ENCODE measurements at places on chromosomes 6 and 20.

- no peak for DNase-seq
Observed at GRCh38 chr6:158707821-158708195, 58.0 kb downstream of the SYTL3 start.

- DNase-seq = peak; percentile 82
Observed at GRCh38 chr6:33692760-33693158, 18.7 kb downstream of the UQCC2 start.

- DNase-seq = no peak
Observed at GRCh38 chr6:25369036-25369432, 89.9 kb downstream of the CARMIL1 start.

GRCh38 chr6:1482381-1483166 lies 93.2 kb downstream of the FOXF2 start:
- DNase-seq = no peak

- DNase-seq = no peak
Observed at GRCh38 chr20:56606174-56606945, 22.7 kb upstream of the TFAP2C start.

DNA sequence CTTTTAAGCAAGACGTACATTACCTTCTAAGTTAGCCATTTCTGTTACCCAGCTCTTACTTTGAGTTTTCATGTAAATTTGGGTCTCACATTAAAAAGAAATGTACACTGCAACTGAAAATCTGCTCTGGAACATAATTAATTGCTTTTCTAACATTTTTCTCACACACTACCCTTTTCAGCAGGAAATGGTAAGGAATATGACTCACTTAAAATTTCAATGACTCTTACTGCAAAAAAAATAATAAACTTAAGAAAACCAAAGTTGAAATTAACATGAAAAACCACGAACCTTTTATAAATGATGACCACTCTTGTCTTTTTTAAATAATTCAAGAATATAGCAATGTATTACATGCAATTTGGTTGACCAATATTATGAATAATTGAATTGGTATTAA lies 1.3 kb downstream of the CGA start:
- DNase-seq = no peak

DNA sequence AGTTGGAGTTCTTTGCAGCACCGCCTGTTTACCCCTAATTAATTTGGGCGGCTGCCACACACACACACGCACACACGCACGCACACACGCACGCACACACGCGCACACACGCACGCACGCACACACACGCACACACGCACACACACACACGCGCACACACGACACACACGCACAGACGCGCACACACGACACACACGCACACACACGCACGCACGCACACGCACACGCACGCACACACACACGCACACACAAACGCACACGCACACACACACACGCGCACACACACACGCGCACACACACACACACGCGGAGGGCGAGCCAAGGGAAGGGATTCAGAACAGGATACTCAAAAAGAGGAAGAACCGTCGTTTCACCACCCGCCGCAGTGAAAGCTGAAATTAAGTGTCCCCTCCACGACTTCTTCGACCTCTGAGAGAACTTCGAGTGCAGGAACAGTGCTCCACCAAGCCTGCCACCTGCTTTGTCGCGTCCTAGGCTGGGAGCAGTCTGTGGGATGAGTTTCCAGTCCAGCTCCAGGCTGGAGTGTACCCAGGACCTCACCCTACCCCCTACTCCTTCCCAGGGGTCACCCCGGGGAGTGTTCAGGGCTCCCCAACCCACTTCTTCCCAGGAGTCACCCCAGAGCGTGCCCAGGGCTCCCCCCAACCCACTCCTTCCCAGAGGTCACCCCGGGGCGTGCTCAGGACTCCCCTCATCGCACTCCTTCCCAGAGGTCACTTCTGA lies 1.1 kb downstream of the RNASET2 start:
- peak; percentile 30 for DNase-seq

DNA sequence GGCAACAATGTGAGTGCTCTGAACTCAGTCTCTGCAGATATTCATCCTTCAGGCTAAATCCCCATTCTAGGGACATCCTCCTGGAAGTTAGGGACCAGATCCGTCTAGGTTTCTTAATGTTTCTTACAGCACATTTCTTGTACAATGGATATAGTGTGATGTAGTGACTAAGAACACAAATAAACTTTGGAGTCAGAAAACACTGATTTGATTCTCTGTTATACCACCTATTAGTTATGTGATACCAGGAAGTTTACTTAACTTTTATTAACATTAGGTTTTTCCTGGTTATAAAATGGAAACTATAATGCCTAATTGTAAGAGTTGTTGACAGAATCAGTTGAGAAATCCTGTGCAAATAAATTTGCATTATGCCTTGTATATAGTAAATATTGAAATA lies 57.6 kb upstream of the KCNQ5 start:
- DNase-seq = no peak

- DNase-seq = no peak
Observed at GRCh38 chr6:100462706-100463629, 1.8 kb downstream of the SIM1 start.

GRCh38 chr6:22666586-22666985 lies 97.2 kb downstream of the HDGFL1 start:
- DNase-seq = no peak

DNA sequence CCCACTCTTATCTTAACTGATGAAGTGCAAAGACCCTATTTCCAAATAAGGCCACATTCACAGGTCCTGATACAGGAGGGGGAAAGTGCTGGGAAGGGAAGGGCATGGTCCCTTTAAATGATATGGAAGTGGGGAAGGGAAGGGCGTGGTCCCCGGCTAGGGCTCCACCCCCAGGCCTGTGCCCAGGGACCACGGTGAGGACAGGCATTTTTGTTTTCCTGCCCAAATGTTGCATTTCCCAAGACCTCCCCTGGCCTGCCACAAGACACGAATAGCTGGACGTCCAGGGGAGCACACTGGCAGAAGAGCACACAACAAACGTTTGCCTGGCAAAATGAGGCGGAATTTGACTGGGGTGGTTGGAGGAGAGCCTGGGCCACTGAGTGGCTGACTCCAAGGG lies 16.1 kb upstream of the HFE start:
- no peak for DNase-seq

DNA sequence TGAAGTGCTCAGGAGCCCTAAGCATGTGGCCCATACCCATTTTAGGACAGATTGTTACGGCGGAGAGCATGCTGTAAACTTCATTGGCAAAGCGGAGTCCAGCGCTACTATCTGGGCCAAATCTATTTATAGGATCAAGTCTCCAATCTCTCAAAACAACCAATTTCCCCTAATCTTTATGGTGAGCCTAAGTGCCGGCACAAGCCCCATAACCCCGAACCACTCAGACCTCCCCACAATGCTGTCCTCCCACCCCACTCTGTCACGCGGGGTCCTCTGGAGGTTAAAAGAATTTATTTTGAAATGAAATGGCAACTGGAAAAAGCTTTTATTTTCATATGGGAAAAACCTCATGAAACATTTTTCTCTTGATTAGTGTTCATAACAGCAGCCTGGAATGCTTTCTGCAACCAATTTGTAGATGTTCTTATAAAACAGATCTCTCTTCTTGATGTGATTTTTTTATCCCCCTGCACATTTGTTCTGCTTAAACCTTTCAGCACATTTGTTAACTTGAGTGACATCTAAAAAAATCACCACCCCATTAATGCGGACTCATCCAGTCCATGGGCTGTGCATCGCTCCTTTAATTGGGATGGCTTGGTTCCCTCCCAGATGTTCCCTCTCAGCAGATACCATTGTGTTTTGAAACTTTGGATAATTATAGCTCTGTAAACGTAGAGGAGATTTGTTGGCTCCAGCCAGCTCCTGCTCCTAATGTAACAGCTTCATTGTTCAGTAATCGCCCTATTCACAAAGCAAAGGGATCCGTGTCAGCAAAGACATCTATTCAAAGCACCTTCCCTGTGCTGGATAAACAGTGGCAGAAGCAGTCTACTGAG lies 323.6 kb downstream of the CD83 start:
- no peak for DNase-seq

DNA sequence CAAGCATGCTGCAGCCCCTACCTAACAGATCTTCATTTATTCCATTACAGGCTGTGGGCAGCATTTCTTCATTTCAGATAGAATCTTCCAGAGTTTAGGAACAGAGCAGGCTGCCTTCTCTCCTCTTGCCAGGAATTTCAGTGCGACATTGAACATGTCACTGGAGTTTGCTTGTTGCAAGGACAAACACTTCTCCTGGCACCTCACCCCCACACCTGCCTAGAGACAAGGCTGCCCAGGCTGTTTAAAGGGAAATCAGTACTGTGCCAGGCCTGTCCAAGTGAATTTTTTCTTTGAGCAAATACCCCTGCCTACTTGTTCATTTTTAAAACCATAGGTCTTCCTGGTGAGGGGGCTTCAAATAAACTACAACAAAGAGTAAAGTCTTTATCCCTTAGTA lies 594.1 kb downstream of the PTPRT start:
- no peak for DNase-seq

GRCh38 chr20:9203081-9203447 lies 134.2 kb downstream of the PLCB4 start:
- no peak for DNase-seq

DNA sequence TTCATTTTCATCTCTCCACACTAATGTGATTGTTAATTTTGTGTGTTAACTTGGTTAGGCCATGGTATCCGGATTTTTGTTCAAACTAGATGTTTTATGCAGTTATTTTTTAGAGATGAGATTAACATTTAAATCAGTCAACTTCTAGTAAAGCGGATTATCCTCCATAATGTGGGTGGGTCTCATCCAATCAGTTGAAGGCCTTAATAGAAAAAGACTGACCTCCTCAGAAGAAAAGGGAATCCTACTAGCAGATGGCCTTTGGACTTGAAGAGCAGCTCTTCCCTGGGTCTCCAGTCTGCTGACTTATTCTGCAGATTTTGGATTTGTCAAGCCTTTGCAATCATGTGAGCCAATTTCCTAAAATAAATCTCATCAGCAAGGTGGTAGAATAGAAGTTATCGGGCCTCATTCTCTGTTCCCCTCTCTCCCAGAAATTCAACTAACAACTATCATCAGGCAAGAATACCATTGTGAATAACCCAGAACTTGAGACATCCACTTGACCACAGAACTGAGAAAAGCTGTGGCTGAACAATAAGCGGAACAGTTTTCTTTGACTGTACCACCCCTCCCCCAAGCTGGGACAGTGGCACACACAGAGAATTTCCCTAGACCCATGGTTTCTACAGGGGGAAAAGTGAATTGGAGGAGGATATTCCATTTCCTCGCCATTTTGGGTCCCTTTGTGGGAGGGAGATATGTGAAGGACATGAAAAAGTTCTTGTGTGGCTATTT lies 323.0 kb downstream of the UTRN start:
- DNase-seq = no peak

- peak; percentile 11 for DNase-seq
Observed at GRCh38 chr6:22149501-22150367, 147.1 kb downstream of the PRL start.

DNA sequence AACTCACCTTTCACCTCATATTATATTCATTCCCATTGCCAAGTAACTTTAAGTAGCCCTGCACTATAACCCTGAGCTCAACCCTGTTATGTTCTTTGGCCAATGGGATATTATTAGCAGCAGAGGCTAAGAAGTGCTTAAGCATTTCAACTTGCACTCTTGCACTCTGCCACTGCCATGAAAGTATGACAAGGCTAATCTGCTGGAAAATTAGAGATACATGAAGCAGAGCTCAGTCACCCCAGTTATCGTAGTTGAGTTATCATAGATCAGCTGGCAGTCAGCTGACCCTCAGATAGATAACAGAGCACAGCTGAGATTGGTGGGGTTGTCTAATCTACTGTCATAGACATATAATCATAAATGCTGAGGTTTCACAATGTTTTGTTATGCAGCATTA lies 209.4 kb upstream of the RUNX2 start:
- DNase-seq = no peak

DNA sequence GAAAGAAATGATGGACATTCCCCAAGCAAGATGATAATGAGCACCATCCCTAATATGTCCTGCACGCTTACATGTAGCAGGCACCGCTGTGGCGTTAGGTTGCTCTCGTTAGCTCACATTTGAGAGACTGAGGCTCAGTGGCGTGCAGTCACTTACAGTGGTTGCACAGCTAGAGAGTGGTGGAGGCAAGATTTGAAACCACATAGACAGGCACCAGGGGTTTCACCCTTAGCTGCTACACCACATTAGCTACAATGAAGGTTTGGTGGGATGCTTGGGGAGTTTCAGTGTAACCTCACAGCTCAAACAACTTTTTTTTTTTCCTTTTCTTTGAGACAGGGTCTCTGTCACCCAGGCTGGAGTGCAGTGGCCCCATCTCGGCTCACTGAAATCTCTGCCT lies 3.7 kb downstream of the COX4I2 start:
- no peak for DNase-seq

DNA sequence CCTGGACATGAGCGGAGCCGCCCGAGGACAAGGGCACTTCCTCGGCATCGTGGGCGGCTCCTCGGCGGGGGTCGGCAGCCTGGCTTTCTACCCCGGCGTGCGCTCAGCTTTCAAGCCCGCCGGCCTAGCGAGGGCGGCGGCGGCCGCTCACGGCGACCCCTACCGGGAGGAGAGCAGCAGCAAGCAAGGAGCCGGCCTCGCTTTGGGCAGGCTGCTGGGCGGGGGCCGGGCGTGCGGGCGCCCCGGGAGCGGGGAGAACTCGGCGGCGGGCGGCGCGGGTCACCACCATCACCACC lies 6.7 kb downstream of the PRDM13 start:
- no peak for DNase-seq

DNA sequence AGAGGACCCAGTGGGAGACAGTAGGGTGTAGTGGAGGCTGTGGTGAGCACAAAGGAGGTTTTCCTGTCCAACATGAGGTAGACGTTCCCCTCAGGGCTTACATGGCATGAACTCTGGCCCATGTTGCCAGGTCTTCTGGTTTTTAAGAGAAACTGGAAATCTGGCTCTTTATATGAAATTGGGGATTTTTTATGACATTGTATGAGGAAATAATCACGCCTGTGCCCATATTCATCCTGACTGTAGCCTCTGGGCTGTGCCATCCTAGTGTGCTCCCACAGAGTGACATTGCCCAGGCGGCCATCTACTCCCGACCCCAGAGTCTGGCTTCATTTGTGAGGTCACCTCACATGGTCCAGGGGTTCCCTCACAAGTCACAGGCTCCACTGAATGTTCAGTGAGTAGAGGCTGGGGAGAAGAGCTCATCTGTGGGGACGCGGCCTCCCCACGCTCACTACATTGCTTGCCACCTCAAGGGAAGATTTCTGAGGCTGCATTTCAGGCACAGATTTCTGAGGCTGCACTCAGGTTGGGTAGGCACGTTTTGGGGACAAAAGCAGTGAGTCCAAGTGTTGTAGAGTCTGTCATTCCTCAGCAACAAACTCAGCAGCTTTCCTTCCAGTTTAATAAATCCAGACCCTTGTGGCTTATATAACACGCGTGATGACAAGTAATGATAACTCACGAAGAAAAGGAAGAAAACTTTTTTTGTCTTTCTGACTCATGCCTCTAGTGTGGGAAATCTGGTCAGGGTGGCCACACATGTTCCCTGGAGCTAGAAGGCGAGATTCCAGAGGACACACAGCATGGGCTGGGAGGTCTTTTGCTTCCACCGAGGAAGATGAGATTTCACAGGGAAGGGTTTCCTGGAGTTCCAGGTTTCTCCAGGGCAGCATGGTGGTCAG lies 41.7 kb downstream of the SLC24A3 start:
- DNase-seq = peak; percentile 33

- no peak for DNase-seq
Observed at GRCh38 chr20:1897541-1897940, 2.3 kb downstream of the SIRPA start.

All from hepatic stellate cell (primary cell).